ENCODE measurements at places on chromosomes 2 and 18.
A peak's percentile ranks its signal among the peaks of the same experiment; 100 is the strongest.

DNA sequence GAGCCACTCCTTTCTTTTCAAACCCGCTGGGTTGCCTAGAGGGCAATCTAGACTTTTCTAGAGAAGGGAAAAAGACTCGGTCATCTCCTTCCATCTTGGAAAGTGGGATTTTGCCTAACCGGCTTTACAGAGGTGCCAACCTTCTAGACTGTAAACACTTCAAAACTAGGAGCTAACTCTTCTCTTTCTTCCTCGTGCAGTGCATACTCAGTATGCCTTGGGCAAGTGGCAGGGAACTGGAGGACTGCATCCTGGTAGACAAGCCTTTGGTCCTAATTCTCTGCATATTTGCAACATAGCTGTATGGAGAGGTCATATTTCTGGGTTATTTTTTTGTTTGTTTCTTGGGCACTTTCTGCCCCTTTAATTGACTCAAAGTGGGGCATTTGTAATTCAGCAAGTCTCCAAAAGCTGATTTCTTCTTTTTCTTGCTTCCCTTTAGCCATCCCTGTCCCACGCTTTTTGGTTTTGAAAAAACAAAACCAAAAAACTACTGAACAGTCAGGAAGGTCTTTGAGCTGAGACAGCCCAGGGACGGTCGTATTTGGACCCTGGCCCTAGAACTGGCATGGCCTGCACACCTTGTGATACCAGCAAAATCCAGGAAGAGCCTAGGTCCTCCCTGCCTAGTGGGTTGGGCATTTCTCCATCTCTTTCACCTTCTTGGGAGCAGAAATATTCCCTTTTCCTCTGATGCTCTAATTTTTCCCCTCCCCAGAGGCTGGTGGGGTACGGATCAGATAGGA, 5.8 kb upstream of the GATA6 start:
- DNase-seq, result no peak

DNA sequence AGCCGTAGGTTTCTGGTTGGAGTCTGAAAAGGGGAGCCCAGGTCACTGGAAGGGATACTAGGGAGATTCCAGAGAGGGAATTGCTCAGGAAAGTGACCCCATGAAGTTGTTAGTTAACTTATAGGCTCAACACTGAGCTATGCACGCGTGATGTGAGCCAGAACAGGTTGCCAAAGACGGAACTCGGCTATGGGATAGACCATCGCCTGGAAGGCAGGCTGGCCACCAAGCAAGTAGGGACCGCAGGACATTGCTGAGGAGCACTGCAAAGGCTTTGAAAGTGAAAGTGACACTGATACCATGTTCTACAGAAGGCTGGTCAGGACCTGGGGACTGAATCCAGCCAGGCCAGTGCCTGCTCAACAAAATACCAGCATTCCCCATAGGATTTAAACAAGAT, 7.3 kb downstream of the FARP2 start:
- no peak for DNase-seq

DNA sequence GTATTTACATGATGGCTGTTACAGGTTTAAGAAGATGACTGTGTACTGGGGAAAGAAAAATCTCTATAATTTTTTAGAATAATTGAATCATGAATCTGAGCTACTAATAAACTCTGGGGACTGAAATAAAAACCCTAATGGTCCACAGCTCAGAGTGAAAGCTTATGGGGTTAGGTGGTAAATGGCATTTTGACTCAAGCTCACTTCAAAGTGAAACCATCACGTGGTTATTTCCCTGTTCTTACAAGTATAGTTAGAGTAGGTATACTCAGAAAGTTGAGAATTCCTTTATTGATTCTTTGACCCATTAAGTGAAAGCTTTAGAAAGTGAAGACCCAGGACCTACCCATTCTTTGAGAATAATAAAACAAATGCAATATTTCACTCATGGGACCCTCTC, 626.2 kb upstream of the SETBP1 start:
- no peak for DNase-seq

- DNase-seq, result peak; percentile 17
Measured at GRCh38 chr2:133026536-133027177, 356.7 kb upstream of the LYPD1 start.

GRCh38 chr2:78992807-78993517, 32.5 kb upstream of the REG3G start:
- no peak for DNase-seq

- DNase-seq, result no peak
Measured at GRCh38 chr2:189633392-189633811, 27.9 kb upstream of the ASNSD1 start.

DNA sequence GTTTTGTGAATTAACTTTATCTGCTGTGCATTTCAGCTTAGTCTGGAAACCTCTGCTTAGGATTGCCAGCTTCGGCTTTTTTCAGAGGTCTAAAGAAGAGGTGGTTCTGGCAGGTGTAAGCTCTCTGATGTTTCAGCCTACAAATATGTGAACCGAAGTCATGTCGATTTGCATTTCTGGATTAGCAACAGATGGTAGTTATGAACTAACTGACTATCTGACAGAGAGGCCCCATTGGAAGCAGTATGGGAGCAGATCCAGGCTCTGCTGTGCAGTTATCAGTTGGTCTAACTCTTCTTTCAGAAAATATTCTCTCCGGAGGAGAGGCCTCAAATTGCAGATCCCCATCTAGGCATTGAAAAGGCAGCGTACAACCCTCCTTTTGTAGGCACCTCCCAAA, 32.7 kb upstream of the SPRED2 start:
- DNase-seq, result peak; percentile 44

- DNase-seq, result no peak
Measured at GRCh38 chr2:169184074-169184473, 114.7 kb downstream of the DHRS9 start.

- DNase-seq, result no peak
Measured at GRCh38 chr2:69535817-69536241, 98.6 kb upstream of the NFU1 start.

- DNase-seq, result no peak
Measured at GRCh38 chr2:4130651-4131050, 427.3 kb downstream of the DCDC2C start.

DNA sequence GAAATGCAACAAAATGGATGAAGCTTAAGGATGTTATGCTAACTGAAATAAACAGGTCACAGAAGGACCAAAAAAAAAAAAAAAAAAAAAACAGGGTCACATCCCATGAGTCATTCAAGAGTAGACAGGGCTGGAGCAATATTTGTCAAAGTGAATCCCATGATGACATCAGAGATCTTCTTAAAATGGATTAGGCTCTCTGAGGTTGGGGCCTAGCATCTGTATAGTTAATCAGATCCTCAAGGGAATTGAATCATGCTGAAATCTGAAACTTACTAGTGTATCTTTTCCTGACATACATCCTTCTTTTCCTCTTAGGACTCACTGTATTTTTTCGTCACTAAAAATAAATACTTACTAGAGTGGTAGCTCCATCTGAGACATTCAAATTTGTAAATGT, 380.6 kb upstream of the NXPH2 start:
- peak; percentile 65 for DNase-seq

GRCh38 chr2:70733646-70734180, 34.3 kb downstream of the ADD2 start:
- no peak for DNase-seq

GRCh38 chr2:188003800-188004199, 287.9 kb upstream of the GULP1 start:
- DNase-seq, result no peak

- no peak for DNase-seq
Measured at GRCh38 chr2:208718828-208719227, 312.2 kb downstream of the PTH2R start.

DNA sequence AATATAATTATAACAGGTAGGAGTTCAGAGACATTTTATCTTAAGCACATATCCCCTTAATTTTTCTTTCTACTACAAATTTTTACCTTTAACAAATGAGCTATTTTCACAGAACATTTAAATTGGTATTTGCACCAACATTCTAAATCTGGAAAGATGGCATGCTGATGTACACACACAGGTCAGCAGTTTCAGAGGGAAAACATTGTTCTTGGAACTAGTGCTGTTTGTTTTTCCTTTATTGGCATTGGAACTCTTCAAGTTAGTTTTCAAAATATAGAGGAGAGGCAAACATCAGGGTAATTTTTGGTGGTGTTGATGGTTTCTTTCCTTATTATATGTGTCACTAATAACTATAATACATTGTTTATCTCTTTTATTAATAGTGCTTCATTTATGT, 155.3 kb downstream of the PHLPP1 start:
- DNase-seq, result no peak

DNA sequence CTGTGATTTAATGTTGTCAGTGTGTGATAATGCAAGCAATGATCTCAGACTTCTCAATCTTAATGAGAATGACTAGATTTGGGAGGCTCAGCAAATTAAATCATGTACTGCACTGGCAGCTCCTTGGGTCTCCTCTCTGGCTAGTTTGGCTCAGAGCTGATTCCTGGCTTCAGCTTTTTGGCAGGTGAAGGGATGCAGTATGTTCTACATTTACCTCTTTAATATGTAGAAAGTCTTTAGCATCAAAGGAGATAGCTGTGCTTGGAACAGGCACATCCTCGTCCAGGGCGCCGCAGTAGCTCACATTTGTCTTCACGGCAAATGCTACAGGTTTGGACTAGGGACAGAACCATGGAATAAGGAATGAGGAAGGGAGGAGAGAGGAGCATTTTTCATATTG, 52.4 kb upstream of the ARL5A start:
- DNase-seq, result no peak

DNA sequence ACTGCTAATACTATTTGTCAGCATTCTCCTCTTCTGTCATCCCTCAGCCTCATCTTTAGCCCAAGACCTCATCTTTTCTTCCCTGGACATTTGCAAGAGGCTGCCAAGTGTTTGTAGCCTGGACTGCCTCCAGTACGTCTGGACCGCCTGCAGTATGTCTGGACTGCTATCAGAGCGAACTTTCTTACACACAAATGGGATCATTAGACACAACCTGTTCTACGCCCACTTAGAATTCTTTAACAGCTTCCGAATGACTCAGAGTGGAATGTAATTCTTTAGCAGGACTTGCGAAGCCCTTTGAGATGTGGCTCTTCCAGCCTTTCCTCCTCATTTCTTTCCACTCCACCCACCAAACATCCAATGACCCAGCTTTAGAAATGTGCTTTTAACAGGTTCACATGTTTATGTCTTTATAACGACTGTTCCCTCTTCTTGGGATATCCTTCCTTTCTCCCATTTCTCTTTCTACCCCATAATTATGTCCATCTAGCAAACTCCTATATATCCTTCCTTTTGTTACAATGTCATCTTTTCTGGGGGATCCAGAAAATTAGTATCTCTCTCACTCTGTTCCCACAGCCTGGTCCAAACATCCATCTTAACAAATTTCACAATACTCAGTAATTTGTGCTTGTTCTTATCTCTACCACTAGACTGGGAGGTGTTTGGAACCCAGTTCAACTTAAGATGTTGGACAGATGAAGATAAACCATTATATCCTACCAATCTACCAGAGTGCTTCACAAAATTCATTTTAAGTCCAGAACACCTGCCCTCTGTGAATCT, 171.3 kb upstream of the PGAP1 start:
- DNase-seq, result peak; percentile 61

GRCh38 chr2:74831693-74832530, 2.0 kb upstream of the HK2 start:
- DNase-seq, result peak; percentile 50

DNA sequence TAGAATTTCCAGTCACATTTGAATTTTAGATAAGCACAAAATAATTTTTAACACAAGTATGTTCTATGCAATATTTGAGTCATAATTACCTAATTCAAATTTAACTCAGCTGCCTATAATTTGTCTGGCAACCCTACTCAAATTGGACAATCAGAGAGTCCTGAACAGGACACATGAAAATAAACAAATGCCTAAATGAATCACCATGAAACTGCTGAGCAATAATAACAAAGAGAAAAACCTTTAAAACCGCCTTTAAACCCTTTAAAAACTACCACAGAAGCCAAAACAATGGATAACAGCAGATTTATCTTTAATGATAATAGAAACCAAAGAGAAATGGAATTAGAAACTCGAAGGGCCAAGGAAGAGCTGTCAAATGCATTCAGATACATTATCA, 39.5 kb downstream of the ARL4C start:
- no peak for DNase-seq

- DNase-seq, result no peak
Measured at GRCh38 chr2:158197940-158198339, 96.3 kb downstream of the UPP2 start.

- peak; percentile 8 for DNase-seq
Measured at GRCh38 chr18:24841536-24841935, 381.1 kb downstream of the HRH4 start.

- DNase-seq, result no peak
Measured at GRCh38 chr2:127575185-127575765, 39.8 kb downstream of the MYO7B start.

GRCh38 chr2:238505119-238505891, 78.6 kb downstream of the ASB1 start:
- no peak for DNase-seq

GRCh38 chr2:175462246-175462645, 280.7 kb upstream of the ATP5MC3 start:
- DNase-seq, result no peak

GRCh38 chr2:145058457-145058856, 538.5 kb upstream of the ZEB2 start:
- no peak for DNase-seq

DNA sequence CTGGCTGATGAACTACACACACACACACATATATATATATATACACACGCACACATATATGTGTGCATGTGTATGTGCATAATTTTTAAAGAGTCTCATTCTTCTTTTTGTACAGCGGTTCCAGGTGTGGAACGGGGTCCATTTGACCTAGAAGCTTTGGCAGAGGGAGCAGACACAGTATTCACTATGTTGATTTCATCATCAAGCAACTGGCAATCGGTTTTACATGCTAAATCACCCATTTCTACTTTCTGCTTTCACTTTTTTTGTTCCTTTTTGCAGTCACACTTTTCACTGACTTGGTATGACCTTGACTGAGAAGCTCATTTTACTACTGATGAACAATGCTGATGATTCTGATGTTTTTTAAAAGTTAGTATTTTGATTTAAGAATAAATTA, 63.0 kb upstream of the PGAP1 start:
- DNase-seq, result no peak

- DNase-seq, result no peak
Measured at GRCh38 chr18:46393230-46393629, 263.8 kb downstream of the LOXHD1 start.

DNA sequence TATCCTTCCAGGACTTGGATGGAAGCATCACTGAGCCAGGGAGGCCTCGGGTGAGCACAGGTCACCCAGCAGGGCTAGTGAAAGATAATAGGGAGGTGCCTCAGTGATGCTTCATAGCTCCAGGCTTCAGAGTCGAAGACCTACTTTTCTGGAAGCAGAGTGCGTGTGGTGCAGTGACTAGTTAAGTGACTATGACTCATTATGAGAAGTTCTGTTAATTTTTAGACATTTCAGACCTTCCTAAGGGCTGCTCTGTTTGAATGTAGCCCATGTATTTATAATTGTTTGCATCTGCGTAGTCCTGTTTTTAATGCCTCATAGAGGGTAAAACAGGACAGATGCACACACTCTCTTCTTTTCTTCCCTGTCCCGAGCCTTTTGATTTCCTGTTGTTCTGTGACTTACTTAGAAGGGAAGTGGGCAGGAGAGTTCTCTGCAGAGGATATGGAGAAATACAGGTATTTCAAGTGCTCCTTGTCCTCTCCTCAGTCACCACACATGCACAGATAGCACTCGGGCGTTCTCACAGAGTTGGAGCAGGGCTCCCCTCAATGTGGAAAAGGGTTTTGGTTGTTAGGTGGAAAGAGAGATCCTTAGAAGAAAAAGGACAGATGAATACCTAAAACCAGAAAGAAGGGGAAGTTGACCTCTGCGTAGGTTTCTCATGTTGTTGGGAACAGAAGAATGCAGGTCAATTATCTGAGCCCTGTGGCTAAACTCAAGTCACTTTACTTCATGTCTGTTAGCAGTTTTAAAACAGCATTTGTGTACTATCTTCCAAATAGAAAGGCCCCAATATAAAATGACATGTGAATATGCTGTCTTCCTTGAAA, 34.7 kb downstream of the RALB start:
- peak; percentile 85 for DNase-seq

Data from fibroblast of skin of right quadriceps (primary cell).